Brain (organoid and tissue), 16 donors: ENCODE measurements at places on chromosomes 11 and 22.

- DNase-seq = no peak
Measured at GRCh38 chr11:44873537-44873936, 77.1 kb downstream of the TP53I11 start.

DNA sequence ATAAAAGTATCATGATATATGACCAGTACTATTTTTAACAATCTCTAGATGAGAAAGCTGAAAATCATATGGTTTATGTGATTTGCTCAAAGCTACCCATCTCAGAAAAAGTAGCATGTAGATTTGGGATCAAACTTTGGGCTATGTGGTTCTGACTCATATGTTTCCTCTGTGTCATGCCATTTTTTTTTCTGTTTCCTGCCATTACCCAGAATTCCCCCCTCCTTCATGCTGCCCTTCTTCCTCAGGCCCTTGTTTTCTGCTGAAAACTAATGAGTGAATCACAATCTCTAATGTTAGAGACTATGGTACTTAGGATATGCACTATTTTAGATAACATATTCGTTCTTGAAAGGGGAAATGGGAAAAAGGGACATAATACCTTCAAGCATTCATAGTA lies 80.7 kb downstream of the JRKL start:
- DNase-seq = no peak

DNA sequence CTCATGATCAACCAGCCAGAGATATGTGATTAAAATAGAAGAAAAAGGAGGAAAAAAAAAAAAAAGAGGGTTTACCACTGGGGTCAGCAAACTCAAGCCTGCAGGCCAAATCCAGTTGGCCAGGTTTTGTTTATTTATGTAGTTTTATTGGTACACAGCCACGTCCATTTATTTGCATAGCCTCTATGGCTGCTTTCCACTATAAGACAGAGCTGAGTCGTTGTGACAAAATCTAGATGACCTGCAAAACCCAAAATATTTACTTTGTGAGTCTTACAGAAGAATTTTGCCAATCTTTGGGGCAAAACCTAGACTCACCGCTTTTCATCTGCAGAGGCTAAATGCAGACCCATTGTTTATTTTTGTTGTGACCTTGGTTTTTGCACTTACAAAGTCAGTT lies 87.1 kb downstream of the TENM4 start:
- no peak for DNase-seq

- no peak for DNase-seq
Measured at GRCh38 chr22:42396621-42397331, 35.4 kb downstream of the NFAM1 start.

- no peak for DNase-seq
Measured at GRCh38 chr22:37351232-37351631, 68.9 kb downstream of the CYTH4 start.

- DNase-seq = no peak
Measured at GRCh38 chr22:38233427-38233826, 31.6 kb downstream of the MAFF start.

DNA sequence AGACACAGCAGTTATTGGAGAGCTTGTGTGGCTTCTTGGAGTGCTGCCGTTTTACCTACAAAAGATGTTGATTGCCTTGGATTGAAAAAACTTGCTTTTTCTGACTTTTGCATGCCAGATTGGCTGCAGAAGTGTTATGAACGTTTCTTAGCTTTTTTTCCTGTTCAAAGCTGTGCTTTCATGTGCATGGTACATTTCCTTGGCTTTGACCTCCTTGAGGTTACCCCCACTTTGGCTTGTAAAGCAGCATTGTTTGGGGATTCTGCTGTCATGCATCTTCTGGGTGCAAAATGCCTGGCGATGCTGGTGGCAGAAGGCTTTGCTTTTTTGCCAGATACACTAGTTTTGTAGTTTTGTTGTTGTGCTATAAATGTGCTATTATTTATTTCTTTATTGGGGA lies 80.0 kb downstream of the JRKL start:
- DNase-seq = no peak

DNA sequence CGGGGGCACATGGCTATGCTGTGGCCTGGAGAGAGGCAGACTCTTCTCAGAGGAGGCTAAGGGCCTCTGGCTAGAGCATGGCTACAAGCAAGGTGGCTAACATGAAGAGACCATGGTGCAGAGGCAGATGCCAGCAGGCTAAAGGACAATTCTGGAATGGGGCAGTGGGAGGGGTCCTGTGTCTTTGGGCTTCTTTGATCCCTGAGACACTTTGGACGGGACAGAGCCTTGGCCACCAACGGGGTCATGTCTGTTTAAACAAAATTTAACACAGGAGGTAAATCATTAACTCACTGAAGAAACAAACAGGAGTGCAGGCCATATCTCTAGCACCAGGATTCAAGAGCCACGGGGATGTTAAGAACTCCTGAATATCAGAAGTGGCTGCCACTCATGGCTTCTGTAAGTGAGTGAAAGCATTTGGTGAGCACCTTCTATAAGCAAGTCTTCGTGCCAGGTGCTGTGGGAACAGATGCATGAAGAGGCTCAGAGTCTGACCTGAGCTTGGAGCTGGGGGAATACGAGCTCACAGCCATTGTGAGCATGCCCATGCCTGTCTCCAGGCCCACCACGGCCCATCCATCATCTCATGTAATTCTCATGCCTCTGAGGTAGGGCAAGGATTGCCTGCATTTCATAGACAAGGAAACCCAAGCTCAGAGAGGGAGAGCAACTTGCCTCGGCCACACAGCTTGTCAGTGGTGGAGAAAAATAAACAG lies 18.3 kb upstream of the ZNRF3 start:
- no peak for DNase-seq

GRCh38 chr11:2890466-2891294 lies 5.1 kb upstream of the CDKN1C start:
- no peak for DNase-seq

- no peak for DNase-seq
Measured at GRCh38 chr22:49349181-49349835, 478.4 kb downstream of the BRD1 start.

- peak; percentile 21 for DNase-seq
Measured at GRCh38 chr11:112085822-112086421, 634 bp downstream of the TIMM8B start.

DNA sequence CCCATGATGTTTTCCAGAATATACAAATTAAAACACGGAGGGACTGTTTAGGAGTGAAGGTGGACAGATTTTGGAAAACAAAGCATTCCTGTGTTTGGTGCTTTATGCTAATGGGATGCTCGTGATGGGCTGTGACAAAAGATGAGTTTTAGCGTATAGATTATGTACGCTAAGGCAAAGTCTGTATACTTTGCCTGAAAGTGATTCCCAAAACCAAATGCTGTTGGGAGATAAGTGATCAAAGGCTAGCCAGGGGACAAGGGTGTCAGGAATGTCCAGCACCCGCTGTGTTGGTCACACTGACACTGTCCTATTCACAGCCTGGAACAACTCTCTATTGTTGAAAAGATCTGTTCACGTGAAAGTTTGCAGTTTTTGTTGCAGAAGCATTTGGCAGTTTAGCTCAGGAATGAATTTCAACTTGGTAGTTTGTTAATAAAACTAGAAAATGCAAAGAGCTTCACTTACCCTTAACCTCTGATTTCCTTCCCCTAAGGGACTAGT lies 1.5 kb downstream of the JAM3 start:
- DNase-seq = peak; percentile 35

DNA sequence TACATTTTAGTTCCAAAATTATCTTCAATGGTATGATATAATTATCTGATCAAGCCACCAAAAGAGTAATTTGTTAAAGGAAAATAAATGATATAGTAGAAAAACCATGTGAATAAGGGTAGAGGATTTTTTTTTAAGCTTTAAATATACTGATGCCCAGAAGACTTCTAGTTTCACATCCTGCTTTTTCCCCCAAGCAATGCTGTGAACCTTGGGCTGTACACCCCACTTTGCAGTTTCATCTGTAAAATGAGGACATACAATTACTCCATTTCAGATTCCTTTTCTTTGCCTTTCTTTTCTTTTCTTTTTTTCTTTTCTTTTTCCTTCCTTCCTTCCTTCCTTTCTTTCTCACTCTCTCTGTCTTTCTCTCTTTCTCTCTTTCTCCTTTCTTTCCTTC lies 1125.4 kb downstream of the DLG2 start:
- no peak for DNase-seq

GRCh38 chr22:31243339-31244045 lies 31.4 kb downstream of the LIMK2 start:
- no peak for DNase-seq

DNA sequence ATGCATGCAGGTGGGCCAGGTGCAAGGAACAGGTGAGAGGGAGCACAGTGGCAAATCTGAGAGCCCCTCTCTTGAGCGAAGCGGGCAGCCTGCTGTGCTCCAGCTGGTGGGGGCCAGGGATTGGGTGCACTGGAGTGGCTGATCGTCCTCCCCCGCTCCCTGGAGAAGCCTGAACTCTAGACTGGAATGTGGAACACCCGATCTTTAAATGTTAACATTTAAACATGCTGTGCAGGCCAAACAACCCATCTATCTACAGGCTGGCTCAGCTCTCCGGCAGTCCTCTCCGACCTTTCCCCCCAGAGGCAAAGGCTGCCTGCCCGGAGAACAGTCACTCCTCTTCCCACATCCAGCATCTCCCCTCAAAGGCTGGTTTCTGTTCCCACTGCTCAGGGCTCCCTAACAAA lies 5.1 kb downstream of the MRGPRF start:
- DNase-seq = no peak

DNA sequence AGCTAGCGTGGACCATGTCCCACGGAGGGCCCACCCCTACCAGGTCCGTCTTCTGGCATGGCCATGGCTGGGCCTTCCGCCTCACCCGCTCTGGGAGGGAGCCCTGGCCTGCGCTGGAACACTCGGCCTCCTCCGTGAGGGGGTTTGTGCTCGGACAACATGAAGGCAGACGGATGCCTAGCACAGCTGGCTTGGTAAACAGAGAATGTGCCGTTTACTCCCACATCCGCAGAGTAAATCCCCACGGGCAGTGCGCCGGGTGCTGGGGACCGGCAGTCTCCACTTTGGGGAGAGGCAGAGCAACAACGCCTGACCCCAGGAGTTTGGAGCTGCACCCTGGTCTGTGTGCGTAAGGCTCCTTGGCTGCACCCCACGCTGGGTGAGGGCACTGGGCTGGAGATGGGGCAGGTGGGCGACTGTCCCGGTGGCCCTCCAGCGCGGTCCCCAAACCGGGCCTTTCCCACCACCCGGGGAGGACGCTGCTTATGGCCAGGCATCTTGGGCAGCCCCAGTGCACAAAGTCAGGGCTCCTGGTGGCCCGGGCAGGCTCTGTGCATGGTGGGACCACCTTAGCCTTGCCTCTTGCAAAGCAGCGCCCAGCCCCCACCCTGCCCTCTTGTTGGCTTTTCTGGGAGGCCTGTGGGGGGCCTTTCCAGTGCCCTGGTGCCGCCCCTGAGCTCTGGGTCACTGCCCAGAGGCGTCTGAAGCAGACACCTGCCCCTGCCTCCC lies 30.7 kb upstream of the MUC5AC start:
- no peak for DNase-seq

DNA sequence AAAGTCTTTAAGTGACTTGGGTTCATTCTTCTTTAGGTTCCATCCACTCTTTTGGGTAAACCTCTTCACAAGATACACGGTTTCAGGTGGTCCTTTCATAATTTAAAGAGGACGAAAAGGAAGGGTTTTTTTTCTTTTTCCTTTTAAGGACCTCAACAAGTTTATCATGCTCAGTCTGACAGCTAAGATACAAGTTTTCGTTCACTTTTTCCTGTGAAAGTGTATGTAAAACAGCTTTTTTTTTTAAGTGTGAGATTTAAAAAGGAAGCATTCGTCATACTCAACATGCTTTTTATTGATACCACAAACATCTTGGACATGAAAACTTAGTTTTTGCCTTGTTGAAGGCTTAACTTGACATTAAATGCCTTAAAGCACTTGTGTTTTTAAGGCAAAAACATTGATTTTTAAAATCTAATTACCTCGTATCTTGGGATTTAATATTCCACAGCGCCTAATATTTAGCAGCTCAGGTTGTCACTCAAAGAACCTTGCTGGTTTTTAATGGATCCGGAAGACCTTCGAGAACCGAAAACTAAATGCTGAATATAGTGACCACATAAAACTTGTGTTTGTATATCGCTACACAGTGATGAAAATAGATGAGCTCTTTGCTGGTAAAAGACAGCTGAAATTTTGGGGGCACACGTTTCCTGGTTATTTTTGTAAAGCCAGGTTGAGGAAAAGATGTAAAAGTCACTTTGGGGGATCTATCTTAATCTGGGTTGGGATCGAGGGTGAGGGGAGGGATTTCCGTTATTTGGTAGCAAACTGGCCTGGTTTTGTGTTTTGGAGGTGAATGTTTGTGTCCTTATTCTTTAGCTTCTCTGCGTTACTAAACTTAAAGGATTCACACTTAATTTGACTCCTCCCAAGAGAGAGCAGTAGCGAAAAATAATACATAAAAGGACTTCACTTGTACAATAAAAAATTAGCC lies 2.3 kb downstream of the PCF11 start:
- no peak for DNase-seq

GRCh38 chr22:22161924-22162851 lies 82.4 kb upstream of the VPREB1 start:
- no peak for DNase-seq

DNA sequence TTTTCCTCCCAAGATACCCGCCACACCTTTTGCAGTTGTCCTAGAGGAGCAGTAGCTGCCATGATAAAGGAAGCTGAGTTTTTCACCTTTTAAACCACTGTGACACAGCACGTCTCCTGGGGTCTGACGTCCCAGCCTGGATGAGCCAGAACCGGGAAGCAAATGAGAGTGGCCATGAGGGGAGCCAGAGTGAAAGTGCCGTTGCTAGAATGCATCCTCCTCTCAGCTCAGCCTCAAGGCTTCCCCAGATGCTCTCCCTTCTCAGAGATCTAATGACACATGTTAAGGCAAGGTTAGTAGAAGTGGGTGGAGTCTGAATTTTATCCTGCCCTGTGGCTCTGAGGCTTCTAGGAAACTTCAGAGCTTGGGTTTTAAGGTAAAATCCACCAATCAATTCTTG lies 23.4 kb upstream of the HTR3A start:
- DNase-seq = no peak

- DNase-seq = no peak
Measured at GRCh38 chr11:44774108-44774507, 47.3 kb downstream of the TSPAN18 start.

DNA sequence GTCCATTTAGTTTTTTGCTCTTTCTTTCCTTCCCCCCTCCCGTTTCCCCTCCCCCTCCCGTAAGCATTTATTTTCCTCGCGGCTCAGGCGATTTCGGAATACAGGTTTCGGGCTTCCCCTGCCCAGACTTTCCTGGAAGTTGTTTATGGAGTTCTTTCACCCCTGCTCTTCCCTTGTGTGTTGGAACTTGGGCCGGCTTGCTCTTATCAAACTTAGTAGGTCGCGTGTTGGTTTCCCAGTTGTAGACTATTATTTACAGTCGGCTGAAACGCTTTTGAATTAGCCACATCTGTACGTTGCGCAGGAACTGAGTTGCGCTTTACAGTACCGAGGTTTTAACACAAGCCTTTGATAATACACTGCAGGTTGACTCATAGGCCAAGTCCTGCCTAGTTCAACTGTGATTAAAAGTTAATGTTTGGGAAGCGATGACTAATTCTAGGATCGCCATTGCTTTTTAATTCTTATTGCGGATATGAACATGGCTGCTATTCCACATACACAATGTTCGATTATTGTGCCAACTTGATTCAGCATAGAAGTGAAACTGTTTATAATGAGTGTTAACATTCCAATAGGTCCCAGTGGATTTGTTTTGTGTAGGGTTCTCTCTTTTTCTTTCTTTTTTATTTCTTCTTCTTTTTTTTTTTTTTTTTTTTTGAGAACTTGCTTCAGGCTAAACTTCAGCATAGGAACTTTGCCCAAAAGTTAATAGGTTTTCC lies 1.7 kb downstream of the YAP1 start:
- DNase-seq = peak; percentile 57

- DNase-seq = no peak
Measured at GRCh38 chr22:43733138-43733537, 79.0 kb downstream of the EFCAB6 start.

GRCh38 chr11:79461144-79461543 lies 20.3 kb upstream of the TENM4 start:
- peak; percentile 78 for DNase-seq
